Esophagus mucosa (tissue), 1 donor: ENCODE measurements at places on chromosomes 6 and 20. TPM values are rescaled to one million over a fixed set of nuclear protein-coding genes. Genes with fewer than 3 reads are reported as not detected.

The ECI2 gene
- 19.8 TPM for total RNA-seq

The SSTR4 gene
- not detected for total RNA-seq

DNA sequence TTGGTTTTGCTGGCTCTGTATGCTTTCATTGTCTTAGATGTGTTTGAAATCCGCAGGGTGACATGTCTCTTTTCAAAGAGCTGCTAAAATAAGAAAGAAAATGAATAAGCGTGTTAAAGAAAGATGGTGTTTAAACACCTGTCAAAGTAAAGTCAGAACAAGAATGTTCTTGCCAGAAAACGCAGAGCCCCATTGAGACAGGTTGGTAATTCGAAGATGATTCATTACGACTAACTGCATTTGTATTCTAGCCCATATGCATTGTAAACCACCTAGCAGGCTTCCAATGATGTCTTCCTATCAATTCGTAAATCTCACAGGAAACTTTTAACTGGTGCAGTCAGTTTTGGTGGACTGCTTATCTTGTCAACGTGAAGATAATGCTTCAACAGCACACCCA lies 16.8 kb downstream of the PHACTR2 start:
- peak; percentile 73 for ATAC-seq

The FAM217A gene
- not detected for total RNA-seq

DNA sequence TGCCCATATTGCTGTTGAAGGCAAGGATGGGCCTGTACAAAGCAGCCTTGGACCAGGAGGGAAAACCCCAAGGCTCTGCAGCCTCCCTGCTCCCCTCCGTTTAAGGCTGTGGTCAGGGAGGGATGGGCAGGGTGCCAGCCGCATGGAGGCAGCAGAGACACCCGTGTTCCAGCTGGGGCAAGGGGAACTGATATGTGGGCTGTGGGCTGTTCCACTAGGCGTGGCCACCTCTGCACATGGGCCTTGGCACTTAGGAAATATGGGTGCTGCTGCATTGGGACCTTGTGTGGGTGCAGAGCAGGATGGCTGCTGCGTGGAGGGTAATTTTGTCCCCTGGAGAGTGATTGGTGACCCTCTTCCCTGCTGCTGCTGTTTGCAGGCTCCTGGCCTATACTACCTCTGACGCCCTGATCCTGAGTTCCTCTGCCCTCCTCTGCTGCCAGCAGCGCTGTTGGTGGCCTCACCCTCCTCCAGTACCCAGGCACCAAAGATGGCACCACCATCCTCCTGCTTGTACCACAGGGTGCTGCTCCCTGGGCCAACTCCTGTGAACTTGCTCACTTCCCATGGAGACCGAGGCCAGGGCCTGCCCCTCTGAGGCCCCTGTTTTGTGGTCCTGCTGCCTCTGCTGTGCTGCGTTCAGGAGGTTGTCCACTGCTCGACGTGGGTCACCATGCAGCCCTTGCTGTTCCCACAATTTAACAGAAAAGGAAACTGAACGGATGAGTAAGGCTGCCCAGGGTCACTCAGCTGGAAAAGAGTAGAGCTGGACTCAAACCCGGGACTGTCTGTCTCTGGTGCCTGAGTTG lies 35.3 kb downstream of the PANK2 start:
- ATAC-seq, result peak; percentile 3

DNA sequence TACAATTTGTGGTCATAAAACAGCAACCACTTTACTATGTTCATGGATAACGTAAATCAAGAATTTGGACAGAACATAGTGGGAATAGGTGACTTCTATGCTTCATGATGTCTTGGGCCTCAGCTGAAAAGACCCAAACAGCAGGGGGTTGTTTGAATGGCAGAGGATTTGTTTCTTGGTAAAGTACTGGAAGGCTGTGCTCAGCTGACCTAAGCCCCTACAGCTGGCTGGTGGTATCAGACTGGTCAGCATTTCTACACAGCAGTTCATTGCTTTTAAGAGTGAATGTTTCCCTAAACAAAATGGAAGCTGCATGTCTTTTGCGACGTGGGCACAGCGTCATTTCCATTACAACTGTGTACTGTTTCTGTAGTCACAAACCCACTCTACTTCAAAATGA lies 148.5 kb upstream of the DEFB112 start:
- ATAC-seq, result no peak

The AURKA gene
- 14.5 TPM for total RNA-seq

DNA sequence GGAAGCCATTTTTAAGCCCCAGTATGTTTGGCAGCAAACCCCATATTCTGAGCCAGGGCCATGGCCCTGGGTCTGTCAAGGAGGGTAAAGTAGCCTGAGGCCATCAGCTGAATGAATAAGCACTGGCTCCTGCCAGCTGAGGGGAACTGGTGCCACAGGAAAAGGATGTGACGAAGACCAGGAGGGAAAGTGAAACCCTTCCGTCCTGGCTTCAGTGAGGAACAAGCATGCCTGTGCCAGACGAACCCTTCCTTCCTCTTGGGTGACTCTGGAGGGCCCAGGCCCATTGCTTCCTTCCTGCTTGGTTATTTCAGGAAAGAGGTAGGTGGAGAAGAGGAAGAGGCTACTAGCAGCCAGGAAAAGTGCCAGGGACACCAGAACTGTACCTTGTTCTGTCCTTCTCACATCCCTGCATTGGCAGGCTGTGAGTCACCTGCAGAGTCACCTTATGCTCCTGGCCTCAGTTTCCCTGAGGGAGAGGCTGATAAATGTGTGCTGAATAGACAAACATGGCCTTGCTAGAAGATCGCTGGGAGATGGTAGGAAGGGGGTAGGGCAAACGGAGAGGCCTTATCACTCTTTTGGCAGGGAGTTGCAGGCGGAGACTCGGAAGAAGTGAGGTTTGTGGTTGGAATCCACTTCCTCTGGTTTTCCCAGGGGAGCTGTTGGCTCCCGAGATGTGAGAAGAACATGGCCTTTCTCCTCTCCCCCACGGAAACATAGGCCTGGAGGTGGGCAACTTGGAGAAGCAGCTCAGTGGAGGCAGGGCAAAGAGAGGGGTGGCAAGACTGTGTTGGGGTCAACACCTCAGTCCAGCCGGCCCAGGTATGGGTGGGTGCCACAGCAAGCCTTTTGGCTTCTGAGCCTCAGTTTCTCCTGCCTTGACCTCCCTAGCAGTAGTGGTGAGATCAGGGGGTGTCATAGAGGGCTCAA lies 37.4 kb downstream of the COX4I2 start:
- peak; percentile 75 for ATAC-seq

DNA sequence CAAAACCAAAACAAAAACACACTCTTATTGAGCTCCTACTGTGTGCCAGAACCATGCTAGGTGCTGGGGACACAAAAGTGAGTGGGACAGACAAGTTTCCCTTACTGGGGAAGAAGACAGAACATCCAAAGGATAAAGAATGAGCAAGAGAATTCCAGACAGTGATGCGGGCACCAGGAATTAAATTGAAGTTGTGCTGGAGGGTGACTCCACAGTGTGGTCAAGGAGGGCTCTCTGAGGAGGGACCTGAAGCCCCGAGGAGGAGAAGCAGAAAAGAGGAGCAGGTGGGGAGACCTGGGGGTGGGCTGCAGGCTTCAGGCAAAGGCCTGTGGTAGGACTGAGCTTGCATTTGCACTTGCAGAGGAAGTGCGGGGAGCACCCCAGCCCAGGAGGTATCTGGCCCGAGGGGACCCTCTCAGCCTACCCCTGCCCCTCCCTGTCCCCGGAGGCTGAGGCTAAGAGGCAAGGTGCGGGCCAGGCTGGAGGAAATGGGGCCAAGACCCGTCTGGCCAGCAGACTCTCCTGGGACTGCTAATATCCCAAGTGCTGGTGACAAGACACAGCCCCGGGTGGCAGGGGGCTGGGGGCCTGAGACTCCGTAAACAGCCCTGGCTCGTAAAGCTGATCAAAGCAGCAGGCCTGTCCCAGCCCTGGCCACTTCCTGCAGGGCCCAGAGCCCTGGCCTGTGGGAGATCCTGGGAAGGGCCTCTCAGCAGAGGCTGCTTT lies 57.1 kb downstream of the SNAI1 start:
- no peak for ATAC-seq

DNA sequence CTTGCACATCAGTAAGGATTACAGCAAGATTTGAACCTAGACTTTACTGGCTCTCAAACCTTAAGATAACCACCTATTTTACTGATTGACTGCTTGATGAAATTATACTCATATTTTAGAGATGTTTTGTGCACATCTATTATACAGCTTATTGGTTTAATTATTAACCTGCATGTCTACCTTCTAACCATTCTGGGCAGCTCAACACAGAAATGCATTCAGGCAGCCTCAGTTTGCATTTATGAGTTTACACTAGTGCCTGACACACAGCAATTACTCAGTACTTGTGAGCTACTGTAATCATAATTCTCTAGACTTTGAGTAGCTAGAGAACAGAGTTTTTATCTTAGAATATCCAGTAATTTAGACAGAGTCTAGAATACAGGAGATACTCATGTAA lies 273.9 kb upstream of the THEMIS start:
- no peak for ATAC-seq

GRCh38 chr6:166616261-166617238 lies 10.5 kb downstream of the RPS6KA2 start:
- no peak for ATAC-seq

DNA sequence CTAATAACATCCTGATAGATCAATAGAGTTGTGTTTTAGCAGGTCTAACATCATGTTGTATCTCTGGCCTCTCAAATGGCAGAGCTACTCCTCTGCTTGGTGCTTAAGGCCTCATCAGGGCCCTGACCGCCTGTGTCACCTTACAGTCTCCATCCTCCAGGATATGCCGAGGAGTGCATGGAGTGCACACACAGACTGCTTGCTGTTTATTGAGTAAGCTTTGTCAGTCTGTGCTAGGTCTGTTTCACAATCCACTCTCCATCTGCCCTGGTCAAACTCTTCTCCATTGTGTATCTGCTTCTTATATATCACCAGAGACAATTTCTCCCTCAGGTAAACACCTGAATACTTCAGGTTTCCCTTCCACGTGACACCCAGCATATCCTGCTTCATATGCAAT lies 136.1 kb downstream of the SLC24A3 start:
- ATAC-seq, result no peak

- ATAC-seq, result no peak
Observed at GRCh38 chr6:13357551-13358075, 29.3 kb upstream of the TBC1D7 start.

- peak; percentile 37 for ATAC-seq
Observed at GRCh38 chr20:51696304-51697071, 71.7 kb downstream of the ATP9A start.

GRCh38 chr20:16942756-16943155 lies 194.6 kb downstream of the OTOR start:
- no peak for ATAC-seq

- ATAC-seq, result no peak
Observed at GRCh38 chr20:11814267-11814666, 103.4 kb upstream of the BTBD3 start.

DNA sequence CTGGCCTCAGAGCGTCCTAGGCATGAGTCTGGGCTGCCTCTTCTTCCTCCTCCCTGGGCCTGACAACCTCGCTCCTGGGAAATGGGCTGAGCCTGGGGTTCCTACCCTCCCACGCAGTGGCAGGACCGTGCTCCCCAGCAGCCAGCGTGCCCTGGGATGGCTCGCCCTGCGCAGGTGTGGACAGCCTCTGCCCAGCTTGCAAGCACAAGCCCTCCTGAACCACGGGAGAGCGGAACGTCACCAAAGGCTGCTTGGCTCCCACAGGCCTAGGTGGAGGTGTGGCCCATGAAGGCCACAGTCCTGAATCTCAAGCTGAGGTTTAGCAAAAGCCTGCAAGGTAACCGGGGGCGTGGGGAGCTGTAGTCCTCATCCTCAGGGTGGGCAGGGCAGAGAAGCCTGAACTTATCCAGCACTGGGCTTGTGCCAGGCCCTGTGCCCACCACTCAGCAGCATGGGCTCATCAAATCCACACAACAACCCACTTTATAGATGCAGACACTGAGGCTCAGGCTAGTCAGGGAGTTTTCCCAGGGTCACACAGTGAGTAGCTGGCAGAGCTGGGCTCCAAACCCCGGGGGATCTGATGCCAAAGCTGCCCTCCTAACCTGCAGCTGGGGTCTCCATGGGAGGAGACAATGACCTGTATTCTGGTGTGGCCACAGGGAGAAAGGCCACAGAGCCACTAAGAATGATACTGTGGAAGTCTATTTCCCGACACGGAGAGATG lies 25.3 kb downstream of the RBM38 start:
- no peak for ATAC-seq

DNA sequence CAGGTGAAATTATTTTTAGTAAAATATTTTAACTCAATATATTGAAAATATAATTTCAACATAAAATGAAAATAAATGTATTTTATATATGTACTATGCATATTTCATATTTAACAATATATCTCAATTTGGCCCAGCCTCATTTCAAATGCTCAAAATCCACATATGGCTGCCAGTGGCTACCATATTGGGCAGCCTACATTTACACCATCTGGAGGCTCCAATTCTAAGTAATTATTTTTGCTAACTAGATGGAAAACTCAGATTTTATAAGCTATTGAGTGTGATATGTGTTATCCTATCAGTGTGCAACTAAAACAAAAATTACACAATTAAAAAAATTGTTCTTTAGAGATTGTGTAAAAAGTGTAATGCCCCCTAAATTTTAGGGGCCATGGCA lies 96.9 kb downstream of the SOX4 start:
- no peak for ATAC-seq

The MYBL2 gene
- 17.1 TPM for total RNA-seq

GRCh38 chr6:16168121-16168520 lies 39.2 kb downstream of the MYLIP start:
- ATAC-seq, result no peak

The SYNGAP1 gene
- 7.1 TPM for total RNA-seq

- no peak for ATAC-seq
Observed at GRCh38 chr6:34573567-34574183, 17.5 kb upstream of the SPDEF start.

The PDE10A gene
- total RNA-seq, result 0.72 TPM

DNA sequence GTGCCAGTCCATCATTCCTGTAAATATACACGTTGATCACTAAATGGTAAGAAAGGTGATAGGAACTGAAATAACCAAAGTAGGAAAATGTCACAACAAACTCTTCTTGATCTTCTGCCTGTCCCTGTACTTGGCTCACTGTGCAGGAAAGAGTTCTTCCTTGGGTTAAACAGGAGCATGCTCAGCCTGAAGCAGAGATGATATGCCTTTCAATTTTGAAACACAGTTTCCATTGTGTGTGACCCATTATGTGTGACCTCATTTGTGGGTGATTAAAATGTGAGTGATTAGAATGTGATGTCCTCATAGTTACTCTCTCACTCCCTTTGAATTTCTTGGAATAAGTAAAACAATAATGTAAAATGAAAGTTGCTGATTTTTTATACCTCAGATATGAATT lies 427.2 kb upstream of the AGPAT4 start:
- ATAC-seq, result no peak
